GM04503 (cell line): ENCODE measurements at places on chromosomes 3 and 15.

- DNase-seq = peak; percentile 71
Measured at GRCh38 chr3:120177151-120177550, 82.9 kb upstream of the GSK3B start.

GRCh38 chr3:49648354-49649019 is 25.7 kb upstream of the APEH start:
- no peak for DNase-seq

DNA sequence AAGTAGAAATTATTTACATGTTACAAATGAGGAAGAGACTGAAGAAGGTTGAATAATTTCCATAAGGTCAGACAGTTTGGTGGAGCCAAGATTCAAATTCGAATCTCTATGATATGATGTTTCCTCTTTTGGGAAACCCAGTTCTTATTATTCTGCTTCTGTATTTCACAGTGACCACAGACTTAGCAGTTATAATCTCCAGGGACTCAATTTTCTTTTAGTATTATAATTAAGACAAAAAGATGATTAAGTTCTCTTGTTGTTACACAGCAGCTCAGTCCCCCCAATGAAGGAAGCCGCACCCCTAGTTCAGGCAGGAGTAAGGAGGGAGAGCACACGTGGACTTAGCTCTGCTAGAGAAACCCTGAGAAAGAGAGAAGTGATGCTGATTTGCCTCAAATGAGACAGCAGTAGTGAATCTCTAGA is 130.6 kb downstream of the CCNL1 start:
- DNase-seq = no peak

DNA sequence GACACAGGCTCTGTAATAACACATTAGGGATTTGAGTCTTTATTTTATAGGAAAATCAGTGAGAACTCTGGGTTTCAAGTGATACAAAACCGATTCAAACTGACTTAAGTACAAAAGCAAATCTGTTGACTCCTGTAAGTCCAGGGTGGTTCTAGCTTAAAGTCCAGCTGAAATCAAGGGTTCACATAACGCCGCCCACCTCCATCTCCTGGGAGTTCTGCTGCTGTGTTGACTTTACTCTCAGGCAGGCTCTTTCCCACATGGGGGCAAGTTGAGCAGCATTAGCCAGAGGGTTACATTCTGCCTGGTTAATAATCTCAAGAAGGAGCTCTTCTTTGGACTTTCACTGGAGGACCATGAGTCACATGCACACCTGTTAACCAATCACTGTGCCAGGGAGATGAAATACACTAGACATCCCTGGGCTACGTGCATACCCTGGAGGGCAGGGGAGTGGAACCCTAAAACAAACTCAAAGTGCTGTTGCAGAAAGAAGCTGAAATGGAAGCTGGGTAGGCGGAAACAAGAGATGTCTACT is 9.7 kb upstream of the RNF7 start:
- DNase-seq = no peak
